Caki2 (cell line): ENCODE measurements at places on chromosomes 12 and 14. TPM values are rescaled to one million over a fixed set of nuclear protein-coding genes. Genes with fewer than 3 reads are reported as not detected.

SSTR1 gene
- total RNA-seq = 0.03 and 1.2 TPM in 2 replicates

LUM gene
- not detected in 2 replicates for total RNA-seq

NR4A1 gene
- 0.07 TPM in 1 of 2 replicates, not detected in the other for total RNA-seq

OTOGL gene
- total RNA-seq = not detected in 2 replicates

LRTM2 gene
- not detected in 2 replicates for total RNA-seq

KRT6A gene
- total RNA-seq = not detected in 2 replicates

POLE2 gene
- total RNA-seq = 37.1 and 60.2 TPM in 2 replicates
